Uterus (tissue), 4 donors: ENCODE measurements at places on chromosomes 1 and 21. TPM values are rescaled to one million over a fixed set of nuclear protein-coding genes. Genes with fewer than 3 reads are reported as not detected.

GRCh38 chr1:18203645-18204044 is 96.0 kb downstream of the IGSF21 start:
- DNase-seq: no peak

- no peak for DNase-seq
Measured at GRCh38 chr1:41880261-41880660, 38.5 kb downstream of the HIVEP3 start.

DNA sequence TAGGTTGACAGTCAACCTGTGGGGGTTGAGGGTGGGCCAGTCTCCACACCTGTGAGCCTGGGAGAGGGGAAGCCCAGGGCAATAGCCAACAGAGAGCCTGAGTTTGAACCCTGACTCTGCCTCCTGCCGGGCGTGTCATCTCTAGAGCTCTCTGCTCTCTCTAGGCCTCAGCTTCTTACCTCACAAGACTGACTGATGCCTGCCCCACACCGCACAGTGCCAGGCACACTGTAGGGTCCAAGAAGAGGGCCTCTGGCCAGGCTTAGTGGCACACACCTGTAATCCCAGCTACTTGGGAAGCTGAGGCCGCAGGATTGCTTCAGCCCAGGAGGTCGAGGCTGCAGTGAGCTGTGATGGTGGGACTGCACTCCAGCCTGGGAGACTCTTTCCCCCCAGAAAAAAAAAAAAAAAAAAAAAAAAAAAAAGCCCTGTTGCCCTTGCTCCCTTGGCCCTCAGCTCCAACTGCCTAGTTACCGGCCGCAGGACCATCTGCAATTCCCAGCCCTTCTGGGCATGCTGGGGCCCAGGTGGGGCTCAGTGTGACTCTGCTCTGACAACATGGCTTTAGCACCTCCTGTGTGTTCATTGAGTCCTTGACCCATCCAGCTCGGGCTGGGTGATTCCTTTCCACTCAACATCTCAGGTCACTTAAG is 25.1 kb downstream of the GRHL3 start:
- DNase-seq: no peak

KIF17 gene
- total RNA-seq: 6.3 TPM

CRYAA gene
- total RNA-seq: not detected

CATSPERE gene
- total RNA-seq: 2.7 TPM

- no peak for DNase-seq
Measured at GRCh38 chr21:30943920-30944319, 62.5 kb upstream of the KRTAP11-1 start.

DNA sequence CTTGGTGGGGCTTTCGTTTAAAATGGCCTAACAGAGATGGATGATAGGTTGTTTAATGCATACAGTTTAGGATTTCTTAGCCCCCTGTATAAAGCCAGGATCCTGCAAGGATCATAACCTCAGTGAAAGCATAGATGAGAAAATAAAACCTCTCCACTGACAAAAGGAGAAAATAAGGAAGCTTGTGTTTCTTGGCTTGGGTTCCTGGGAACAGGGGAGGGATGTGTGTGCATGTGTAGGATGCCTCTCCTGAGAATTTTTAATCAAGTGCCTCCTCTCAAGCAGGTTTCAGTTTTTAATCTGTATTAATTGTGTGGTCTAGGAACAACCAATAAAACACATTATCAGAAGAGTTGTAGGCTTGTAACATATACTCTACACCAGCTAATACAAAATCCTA is 26.1 kb downstream of the PRKACB start:
- DNase-seq: no peak

PTAFR gene
- total RNA-seq: 7.1 TPM

RHEX gene
- total RNA-seq: 5.6 TPM

DNA sequence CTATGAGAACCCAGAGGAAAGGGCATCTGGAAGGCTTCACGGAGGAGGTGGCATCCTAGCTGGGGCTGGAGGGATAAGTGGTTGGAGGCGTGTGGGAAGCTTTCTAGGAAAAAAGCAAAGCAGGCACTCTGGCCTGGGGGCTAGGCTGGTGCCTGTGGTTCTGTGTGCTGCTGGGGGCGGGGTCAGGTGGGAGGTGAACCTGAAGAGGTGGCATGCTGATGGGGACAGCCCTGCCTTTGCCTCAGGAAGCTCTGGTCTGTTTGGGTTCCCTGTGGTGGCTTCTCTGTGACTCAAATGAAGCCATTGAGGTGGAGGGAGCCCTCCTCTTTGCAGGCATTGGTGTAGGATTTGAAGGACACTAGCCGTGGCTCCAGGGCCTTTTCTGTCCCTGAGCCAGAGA is 221.6 kb upstream of the POU3F1 start:
- no peak for DNase-seq

GRIK3 gene
- total RNA-seq: 1.6 TPM

DNA sequence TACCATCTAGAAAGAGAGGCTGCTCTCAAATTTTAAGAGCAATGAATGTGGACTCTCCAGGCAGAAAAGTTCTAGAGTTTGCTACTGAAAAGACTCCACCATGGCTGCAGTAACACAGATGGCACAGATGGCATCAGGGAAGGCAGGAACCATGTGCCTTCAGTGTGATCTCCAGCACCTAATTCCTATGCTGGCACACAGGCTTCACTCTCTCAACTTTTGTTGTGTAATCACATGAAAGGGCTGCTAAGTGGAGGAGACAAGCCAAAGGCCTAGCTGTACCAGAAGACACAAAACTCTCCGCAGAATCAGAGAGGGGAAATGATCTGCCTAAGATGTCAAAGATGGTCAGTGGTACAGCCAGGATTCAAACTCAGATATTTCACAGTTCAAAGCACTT is 31.1 kb downstream of the ERI3 start:
- no peak for DNase-seq

- no peak for DNase-seq
Measured at GRCh38 chr1:18556364-18556763, 74.3 kb upstream of the PAX7 start.

DNA sequence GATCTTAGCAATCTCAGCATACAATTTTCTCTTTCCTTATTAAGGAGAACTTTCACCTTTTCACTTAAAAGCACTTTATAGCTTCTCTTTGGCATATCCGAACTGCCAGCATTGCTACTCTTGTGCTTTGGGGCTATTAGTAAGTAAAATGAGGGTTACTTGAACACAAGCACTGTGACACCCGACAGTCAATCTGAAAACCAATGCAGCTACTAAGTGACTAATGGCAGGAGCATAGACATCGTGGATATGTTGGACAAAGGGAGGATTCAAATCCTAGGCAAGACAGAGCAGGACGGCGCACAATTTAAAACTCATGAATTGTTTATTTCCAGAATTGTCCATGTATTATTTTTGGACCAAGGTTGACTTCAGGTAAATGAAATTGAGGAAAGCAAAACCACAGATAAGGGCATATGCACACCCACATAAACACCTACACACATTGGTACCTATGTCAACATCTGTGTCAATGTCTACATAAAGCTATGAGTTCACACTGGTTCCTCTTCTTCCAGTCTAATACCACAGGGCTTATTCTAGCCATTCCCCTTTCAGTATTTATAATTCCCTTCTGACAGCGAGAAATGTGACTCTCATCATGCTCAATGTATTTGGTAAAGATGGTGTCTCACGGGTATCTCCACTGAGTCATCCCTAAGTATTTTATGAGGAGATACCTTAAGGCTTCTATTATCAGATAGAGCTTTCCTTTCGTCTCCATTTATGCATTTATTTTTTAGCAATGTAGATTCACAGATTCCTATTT is 75.3 kb upstream of the RALGPS2 start:
- no peak for DNase-seq

DNA sequence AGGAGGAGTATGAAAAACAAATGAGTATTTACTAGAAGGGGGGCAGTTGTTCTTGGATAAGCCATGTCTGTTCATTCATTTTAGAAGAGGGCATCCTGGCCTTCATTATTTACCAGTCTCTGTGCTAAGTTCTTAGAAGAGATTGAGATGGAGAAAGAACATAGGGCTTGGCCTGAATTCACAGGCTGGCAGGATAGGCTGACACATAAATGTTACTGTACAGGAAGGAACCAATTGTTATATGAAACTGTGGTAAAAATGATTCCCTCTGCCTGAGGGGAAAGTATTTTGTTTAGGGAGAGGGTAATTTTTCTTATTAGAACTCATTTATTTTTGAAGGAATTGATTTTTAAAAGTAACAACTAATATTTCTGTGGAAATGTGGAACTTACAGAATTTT is 99.5 kb downstream of the MAN1A2 start:
- DNase-seq: no peak

GRCh38 chr1:209657918-209658317 is 5.7 kb upstream of the LAMB3 start:
- DNase-seq: no peak

DNA sequence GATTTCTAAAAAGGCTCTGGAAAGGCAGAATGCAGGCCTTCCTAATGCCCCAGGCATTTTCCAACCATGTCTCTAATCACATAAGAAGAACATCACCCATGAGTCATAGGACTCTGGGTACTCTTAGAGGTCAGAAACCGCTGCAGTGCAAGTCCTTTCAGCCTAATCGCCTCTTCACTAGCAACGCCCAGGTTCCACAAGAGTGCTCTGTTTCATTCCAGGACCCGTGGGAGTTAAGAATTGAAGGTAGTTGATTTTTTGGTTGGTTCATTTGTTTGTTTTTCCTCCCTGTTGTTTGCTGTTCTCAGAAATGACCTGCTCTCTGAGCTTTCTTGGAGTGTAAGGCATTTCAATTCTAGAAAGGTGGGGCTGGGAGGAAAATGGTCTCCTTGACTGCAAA is 123.2 kb downstream of the NR5A2 start:
- no peak for DNase-seq

GRCh38 chr1:64877151-64877550 is 89.2 kb downstream of the JAK1 start:
- no peak for DNase-seq

DNA sequence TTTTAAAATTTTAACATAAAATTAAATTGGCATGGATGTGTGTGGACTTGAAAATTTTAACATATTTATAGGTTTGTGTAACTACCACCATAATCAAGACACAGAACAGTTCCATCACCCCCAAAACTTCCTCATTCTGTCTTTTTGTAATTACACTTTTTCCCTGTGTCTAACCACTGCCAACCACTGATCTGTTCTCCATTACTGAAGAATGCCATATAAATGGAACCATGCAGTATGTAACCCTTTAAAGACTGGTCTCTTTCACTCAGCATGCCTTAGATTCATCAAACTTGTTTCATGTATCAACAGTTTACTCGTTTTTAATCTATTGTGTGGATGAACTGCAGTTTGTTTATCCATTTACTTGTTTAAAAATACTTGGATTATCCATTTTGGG is 13.0 kb upstream of the AHCYL1 start:
- DNase-seq: no peak

DNA sequence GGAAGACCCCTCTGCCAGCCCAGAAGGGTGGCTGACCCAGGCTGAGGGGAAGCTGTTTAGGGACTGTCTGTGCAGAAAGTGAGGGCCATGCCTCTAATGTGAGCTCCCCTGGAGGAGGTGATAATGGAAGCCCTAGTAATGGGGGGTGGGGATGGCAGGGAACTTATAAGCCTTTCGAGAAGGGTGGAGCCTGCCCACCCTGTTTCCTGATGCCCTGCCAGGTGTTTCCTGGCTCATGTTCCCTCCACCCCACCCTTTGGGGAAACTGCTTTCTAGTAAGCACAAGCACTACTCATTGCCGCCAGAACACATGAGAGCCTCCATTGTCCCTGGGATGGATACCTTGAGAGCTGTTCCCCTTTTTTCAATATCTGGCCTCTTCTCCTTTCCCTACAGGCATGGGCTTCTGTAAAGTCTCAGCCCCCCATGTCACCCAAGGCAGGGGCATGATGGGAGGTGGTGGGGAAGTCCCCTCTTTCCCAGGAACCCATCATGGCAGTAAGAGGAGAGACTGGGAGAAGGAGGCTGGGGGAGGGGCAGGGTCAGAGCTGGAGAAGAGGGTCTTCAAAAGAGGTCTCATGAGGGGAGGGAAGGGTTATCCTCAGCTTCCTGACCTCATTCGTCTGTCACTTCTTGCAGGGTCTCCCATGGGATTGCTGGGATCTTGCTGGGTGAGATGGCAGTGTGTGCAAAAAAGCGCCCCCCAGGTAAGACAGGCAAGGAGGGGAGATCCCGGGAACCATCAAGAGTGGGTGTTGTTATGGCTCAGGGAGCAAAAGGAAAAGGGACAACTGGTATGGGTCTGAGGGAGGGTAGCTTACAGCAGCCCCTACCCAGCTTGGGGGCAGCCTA is 2.4 kb downstream of the ATP8B2 start:
- peak; percentile 35 for DNase-seq

DNA sequence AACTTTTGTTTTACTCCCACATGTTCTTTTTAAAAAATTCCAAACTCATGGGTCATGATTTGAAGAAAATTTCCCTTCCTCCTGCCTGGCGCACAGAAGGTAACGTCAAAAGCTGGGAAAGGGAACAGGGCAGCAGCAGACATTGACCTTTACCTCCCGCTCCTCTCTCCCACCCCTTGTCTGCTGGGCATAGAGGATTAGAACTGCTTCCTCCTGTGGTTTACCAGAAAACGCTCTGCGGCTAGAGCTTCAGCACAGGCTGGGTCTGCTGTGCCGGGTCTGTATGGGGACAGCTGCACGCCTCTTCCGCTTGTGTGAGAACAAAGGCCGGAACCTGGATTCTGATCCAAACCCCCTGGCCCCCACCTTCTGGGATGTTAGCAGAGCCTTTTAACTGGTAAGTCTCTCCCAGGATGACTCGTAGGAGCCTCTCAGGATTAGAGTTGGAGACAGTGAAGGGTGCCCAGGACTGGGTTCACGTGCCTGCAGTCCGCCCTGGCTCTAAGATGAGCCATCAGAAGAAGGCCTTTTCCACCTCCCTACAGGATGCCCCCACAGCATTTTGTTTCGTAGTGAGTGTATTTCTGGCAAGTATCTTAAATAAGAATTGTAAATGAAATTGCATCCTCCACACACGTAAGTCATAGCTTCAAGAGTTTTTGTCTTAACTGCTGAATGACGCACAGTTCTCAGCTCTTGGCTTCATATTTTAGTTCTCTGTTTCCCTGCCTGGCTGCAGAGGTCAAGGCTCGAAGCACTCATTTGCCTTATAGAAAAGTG is 5.2 kb downstream of the H6PD start:
- peak; percentile 66 for DNase-seq

TFAP2E gene
- 0.97 TPM for total RNA-seq
